ENCODE measurements at places on chromosomes 2 and 18.

- peak; percentile 33 for DNase-seq
Measured at GRCh38 chr2:144230448-144231085, 289.4 kb downstream of the ZEB2 start.

- DNase-seq = peak; percentile 95
Measured at GRCh38 chr18:79484661-79485621, 89.2 kb downstream of the NFATC1 start.

DNA sequence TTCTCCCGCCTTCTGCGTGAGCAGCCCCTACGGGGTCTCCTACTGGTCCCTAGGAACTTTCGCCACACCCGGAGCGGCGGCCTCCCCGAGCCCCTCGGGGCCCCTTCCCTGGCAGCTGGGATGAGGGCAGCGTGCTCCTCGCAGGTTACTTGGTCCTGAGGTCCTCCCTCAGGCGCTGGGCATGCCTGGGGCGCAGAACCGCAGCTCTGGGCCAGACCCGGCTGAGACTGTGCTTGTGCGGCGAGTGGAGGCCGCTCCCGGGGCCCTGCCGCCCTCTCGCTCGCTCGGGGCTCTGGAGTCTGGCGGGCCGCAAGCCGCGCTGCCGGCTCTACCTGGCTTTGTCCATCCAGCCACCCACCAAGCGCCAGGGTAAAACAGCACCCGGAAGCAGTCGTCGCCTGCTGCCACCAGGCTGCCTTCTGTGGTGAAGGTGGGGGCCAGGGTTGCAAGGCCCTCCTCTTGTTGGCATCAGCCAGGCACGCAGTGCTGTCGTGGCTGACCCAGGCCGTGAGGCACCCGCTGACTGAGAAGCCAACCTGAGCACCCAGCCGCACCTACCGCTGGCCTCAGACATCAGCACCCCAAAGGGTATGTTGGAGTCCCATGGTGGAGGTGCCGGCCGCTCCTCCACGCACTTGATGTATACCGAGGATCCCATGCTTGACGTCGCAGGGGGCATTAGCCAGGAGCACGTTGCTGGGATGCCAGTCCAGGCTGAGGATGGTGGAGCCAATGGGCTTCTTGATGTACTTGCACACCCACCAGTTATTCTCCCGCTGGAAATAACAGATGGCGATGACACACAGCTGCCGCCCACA, 46.1 kb upstream of the PTH2R start:
- no peak for DNase-seq

DNA sequence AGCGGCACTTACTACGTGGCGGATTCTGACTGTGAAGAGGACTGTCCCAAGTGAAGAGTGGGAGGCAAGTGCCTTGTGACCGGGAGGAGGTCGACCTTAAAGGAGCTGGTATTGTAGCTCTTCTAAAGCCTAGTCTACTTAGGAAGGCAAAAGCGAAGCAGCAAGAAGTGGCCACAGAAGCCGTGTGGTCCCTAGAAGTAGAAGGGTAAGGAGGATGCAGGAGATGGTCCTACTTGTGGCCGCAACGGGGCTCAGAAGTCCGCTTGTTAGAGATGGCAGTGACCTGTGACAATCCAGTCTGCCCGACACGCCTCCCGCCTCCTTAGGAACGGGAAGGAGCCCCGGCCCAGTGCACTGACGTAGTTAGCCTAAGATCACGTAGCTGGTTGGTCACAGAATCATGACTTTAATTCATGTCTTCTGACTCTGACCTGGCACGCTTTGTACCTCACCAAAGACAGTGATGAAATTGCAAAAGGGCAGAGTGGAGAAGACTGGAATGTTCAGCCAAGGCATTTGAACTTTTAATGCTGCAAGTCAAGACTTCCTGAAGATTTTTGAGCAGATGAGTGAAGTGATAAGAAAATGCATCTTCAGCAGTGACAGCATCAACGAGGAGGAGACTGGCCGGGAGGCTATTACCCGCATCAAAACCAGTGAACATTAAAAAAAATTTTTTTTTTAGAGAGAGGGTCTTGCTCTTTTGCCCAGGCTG, 749 bp upstream of the EIF2AK3 start:
- DNase-seq = peak; percentile 95

DNA sequence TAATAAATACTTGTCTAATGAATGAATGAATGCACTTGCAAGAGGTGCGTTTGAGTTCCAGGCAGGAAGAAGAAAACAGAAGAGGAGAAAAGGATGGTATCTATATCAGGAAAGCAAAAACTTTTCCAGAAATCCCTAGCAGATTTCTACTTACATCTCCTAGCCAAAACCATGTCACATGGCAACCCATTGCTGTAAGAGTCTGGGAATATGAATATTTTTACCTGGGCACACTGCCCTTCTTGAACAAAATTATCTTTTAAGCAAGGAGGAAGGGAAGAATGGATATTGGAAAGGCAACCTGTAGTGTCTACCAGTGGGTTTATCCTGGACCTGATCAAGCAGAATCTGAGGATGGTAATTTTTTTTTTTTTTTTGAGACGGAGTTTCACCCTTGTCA, 44.2 kb upstream of the ASXL2 start:
- no peak for DNase-seq

GRCh38 chr2:67797801-67798540, 264.8 kb downstream of the C1D start:
- DNase-seq = no peak

GRCh38 chr2:62525549-62526269, 19.7 kb upstream of the TMEM17 start:
- DNase-seq = no peak

- DNase-seq = no peak
Measured at GRCh38 chr2:84223191-84223590, 235.9 kb downstream of the SUCLG1 start.

Data from skeletal muscle cell (primary cell).